Stomach (tissue), 19 donors: ENCODE measurements at places on chromosomes 5 and 9. TPM values are rescaled to one million over a fixed set of nuclear protein-coding genes. Genes with fewer than 3 reads are reported as not detected.
A peak's percentile ranks its signal among the peaks of the same experiment; 100 is the strongest.

- DNase-seq = peak; percentile 8
Measured at GRCh38 chr5:37121465-37121864, 127.7 kb downstream of the CPLANE1 start.

- no peak for DNase-seq
Measured at GRCh38 chr9:96158909-96159575, 142.9 kb downstream of the HSD17B3 start.

DNA sequence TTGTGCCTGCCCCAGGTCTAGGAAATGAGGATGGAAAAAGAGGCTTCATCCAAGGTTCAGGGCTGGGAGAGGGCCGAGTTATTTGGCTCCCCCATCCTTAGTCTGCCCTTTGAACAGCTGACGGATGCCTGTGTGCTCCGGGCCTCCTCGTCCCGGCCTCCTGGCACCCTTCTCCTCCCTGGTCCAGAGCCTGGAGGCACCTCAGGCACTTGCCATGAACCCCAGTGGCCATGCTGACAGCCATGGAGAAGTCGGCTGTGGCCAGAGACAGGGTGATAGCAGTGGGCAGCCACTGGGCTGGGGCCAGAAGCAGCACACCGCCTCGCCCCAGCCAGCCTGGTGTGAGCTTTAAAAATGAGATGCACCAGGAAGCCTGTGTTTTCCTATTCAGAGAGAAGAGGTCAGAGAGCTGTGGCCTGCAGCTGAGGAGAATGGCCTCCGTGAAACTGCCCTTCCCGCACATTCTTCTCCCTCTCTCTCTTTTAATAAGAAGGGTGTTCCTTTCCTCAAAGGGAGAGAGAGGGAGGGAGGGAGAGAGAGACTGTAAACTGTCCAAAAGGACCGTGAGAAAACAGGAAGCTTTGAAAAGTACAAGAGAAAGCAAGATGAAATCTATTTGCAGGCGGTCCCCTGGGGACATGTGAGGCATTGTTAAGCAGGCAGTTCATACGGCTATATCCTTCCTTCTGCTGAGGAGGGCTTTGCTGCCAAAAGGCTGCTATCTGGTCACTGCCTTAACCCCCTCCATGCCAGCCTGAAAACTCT lies 55.3 kb downstream of the ZNF366 start:
- DNase-seq = no peak

- DNase-seq = no peak
Measured at GRCh38 chr5:4228708-4229107, 633.1 kb downstream of the IRX1 start.

DNA sequence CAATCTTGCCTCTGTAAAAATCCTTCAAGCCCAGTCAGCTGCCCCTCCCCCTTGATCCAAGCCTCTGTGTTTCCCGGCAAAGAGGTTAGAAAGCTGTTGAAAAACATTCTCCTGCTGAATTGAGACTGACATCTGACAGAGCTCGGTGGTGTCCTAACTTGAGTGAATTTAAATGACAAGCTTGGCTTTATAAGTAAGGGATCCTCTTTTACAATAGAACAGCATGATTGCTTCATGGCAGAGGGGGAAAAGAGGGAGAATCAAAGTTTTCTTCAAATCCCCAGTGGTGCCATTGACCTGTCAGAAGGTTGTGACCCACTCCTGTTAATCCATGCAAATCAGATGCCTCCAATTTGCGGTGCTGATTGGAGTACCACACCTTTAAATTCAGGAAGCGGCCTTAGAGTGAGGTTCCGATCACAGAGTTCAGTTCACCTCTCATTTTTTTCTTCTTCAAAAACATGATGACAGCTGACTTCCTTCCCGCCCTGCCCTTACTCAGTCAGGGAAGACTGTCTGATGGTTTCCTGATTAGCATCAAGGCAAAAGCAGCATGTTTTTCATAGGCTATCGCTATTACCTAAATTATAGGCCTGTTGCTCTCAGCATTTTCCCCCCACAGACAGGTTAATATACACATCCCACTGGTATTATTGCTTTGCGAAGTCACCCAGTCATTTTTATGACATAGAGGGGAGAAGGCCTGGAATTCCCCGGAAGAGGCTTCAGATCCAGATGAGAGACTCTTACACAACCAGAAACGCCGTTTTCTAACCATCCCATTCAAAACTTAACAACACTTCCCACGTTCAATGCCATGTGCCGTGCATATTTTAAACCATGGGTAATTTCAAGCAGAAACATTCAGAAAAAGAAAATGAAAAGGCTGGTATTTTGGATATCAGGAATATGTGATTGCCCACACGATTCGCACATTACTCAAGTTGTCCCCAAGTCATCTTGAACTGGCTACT lies 141.4 kb downstream of the EBF1 start:
- peak; percentile 25 for DNase-seq

- DNase-seq = peak; percentile 54
Measured at GRCh38 chr9:127128341-127129072, 6.1 kb upstream of the ANGPTL2 start.

Gene SNX18
- 14.2 TPM for polyA plus RNA-seq

- no peak for DNase-seq
Measured at GRCh38 chr5:101915554-101915953, 380.5 kb downstream of the SLCO4C1 start.

Gene PCDHB7
- not detected for polyA plus RNA-seq

DNA sequence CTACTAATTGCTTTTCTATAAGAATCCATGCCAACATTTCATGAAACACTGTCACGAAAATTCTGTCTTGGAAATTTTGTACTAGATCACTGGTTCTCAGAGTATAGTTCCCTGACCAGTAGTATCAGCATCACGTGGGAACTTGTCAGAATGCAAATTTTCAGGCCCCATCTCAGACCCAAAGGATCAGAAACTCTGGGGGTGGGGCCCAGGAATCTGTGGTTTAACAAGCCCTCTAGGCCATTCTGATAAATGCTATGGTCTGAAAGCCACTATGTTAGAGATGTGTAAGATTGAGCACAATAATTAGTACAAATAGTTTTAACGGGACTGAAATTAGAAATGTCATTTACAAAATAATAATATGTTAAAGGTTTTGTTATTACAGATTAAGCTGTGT lies 615.7 kb upstream of the ARRDC3 start:
- no peak for DNase-seq

DNA sequence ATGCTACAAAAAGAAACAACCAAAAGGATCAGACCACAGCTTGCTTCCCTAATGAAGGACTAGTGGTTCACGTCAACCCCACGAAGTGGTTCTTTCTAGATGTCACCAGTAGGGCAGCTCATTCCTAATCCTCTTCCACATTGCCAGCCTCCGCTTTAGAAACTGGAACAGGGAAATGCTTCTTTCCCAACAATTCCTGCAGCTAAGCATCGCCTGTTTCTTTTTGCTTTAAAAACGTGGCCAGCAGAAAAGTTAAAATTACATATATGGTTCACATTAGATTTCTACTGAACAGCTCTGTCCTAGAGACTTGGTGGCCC lies 100.2 kb downstream of the MTX3 start:
- no peak for DNase-seq

GRCh38 chr5:167626341-167627123 lies 664.9 kb upstream of the WWC1 start:
- no peak for DNase-seq

Gene SH3PXD2B
- polyA plus RNA-seq = 6.7 TPM

GRCh38 chr9:94507531-94508258 lies 47.2 kb upstream of the PCAT7 start:
- peak; percentile 51 for DNase-seq

Gene PLPP7
- 1.7 TPM for polyA plus RNA-seq

DNA sequence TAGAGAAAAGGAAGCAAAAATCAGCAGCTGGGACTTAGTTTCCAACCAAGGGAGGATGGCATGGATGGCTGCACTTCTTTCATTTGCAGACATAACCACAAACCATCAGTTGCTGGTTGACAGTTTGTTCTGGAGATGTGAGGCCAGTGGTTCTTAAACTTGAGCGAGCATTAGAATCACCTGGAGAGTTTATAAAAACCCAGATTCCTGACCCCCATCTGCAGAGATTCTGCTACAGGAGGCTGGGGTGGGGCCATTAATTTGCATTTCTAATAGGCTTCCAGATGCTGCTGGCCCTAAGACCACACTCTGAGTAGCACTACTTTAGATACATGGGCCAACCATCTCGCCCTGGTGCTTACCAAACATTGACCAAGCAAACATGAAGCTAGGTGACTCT lies 60.8 kb downstream of the MARCHF3 start:
- no peak for DNase-seq

- DNase-seq = no peak
Measured at GRCh38 chr5:52740007-52740406, 47.7 kb upstream of the ITGA1 start.

Gene S1PR3
- 1.7 TPM for polyA plus RNA-seq

Gene GARNL3
- 5.7 TPM for polyA plus RNA-seq

- no peak for DNase-seq
Measured at GRCh38 chr9:14337615-14338014, 23.7 kb upstream of the NFIB start.

Gene TEK
- polyA plus RNA-seq = 0.56 TPM

- DNase-seq = no peak
Measured at GRCh38 chr5:40430101-40430710, 249.5 kb upstream of the PTGER4 start.

GRCh38 chr5:139481122-139481533 lies 1.4 kb downstream of the STING1 start:
- peak; percentile 61 for DNase-seq

DNA sequence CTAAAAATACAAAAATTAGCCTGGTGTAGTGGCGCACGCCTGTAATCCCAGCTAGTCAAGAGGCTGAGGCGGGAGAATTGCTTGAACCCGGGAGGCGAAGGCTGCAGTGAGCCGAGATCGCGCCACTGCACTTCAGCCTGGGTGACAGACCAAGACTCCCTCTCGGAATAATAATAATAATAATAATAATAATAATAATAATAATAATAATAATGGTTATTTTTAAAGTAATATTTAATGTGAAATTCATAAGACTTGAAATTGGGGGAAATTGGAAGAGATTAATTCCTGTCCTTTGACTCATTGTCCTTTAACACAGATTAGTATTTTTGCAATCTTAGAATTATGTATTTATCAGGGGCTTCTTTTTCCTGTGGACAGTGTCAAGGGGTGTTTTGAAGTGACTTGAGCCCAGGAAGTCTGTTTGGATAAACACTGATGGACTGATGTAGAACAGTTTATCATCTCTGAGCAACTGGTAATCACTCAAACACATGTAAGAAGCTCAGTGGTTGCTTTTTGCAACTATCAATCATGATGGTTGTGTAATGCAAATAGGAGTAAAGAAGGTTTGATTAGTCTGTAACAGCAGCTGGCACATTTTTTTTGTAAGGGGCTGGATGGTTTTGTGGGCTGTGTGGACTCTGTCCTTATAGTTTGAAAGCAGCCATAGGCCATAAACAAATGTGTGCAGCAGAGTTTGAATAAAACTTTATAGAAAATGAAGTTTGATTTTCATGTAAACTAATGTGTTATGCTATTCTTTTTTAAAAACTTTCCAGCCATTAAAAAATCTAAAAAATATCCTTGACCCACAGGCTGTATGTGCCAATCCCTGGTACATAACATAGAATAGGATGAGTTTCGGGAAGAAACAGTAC lies 93.5 kb downstream of the F2RL2 start:
- no peak for DNase-seq

DNA sequence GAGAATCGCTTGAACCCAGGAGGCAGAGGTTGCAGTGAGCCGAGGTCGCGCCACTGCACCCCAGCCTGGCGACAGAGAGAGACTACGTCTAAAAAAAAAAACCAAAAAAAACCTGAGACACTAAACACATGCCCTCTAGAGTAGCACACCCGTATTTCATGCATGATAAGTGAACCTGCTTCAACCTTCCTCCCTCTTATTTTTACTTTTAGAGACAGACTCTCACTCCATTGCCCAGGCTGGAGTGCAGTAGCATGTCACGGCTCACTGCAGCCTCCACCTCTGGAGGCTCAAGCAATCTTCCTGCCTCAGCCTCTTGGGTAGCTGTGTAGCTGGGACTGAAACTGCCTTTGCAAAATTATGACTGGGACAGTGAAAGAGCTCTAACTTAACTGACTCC lies 17.6 kb upstream of the NANS start:
- no peak for DNase-seq

- peak; percentile 2 for DNase-seq
Measured at GRCh38 chr9:135053133-135053532, 34.3 kb upstream of the OLFM1 start.

GRCh38 chr9:98381311-98382103 lies 126.1 kb upstream of the TBC1D2 start:
- DNase-seq = no peak

DNA sequence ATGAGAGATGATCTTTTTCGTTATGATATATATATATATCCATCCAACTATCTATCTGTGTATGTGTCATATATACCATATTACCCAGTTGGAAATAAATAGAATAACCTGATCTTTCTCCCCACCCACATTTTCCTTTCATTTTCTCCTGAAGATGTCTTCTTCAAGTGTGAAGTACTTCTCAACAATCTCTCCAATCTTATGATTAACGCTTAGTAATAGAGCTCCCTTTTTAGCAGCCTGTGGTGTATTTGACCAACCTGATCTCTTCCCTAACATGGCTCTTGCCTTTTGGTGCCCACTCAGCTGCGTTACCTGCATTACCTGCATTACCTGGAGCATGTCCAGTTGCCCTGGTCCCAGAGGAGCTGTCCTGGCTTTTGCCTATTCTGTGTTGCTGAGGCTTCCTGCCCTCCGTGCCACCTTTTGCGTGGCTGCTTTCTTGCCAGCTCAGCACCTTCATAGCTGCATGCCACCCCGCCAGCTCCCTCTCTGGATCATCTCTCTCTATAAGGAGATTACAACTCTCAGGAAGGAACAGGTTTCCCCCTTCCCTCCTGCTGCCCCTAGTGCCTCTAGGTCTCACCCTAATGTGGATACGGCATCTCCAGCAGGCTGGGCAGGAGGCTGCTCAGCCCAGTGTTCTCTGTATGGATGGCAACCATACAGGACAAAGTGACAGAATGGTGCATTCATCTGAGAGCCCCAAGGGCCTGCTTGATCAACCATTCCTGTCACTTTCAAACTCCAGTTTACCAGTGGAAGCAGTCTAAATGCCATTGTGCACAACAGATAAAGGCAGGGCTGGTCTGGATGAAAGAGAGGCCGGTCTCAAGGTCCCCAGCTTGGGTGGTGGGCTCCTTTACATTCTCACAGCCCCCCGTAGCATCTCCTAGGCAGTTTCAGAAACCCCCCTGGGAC lies 126.7 kb downstream of the GADD45G start:
- no peak for DNase-seq

Gene MYMK
- not detected for polyA plus RNA-seq

Gene NRG2
- polyA plus RNA-seq = 0.25 TPM

- no peak for DNase-seq
Measured at GRCh38 chr9:137682428-137683105, 63.8 kb downstream of the EHMT1 start.

DNA sequence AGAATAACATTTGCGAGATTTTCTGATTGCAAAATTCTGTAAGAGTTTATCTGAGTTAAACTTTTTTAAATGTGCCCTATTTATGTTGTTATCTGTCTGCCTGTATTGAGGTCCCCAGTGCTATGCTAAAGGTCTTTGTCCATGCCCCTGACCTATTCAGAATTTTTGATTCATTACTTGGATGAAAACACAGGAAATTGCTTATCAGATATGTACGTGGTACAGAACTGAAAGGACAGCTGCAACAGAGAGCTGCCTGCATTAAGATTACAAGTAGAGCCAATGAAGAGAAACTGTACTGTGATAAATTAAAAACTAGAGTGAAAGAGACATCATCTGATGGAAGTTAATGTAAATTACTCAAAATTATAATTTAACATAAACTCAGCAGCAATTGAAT lies 408.8 kb downstream of the ADGRV1 start:
- DNase-seq = no peak

Gene IFNK
- not detected for polyA plus RNA-seq
